Activated CD4-positive, alpha-beta T cell treated with anti-CD3 and anti-CD28 coated beads for 4 hours (primary cell): ENCODE measurements at places on chromosomes 5 and 9.

DNA sequence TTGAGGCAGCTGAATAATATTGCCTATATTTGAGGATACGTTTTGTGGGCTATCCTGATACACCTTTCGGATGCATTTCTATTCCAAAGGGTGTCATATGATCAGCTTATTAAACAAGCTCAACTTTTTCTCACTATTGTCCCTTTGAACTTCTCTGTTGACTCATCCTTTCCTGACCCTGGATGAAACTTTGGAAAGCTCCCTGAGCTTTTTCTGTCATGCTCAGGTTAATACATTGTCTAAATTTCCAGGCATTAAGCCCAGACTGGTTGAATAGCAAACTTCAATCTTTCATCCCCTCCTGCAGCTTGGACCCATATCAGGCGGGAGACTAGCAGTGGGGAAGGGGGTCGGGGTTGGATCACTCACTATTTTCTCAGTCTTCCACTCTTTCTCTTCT, 104.9 kb upstream of the PTPN3 start:
- no peak for DNase-seq

DNA sequence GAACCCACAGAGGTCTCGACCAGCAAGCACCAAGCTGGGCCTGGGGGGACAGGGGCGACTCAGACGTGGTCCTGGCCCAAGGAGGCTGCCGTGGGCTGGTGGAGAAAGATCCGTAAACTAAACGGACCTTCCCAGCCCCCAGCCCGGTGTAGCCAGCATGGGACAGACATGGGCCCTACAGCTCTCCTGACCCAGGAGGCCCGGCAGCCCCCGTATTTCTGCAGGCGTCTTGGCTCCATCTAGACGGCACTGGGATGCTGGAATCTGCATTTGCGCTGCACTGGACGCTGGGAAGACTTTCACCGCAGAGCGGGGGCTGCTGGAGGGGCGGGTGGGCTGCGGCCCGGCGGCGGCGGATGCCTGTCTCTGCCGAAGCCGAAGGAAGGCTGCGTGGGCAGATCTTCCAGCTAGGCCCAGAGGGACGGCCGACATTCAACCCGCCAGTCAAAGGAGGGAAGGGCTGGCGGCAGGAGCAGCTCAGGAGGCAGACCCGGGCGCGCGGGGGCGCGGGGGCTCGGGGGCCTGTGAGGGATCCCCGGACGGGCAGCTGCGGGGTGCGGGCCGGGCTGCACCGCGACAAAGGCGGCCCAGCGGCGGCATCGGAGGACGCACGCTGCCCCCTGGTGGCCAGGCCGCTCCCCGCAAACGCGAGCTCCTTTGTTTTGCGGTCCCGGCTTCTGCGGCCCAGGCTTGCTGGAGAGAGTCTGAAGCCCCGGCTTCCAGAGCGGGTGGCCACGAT, 266.2 kb downstream of the NSG2 start:
- peak; percentile 30 for DNase-seq

DNA sequence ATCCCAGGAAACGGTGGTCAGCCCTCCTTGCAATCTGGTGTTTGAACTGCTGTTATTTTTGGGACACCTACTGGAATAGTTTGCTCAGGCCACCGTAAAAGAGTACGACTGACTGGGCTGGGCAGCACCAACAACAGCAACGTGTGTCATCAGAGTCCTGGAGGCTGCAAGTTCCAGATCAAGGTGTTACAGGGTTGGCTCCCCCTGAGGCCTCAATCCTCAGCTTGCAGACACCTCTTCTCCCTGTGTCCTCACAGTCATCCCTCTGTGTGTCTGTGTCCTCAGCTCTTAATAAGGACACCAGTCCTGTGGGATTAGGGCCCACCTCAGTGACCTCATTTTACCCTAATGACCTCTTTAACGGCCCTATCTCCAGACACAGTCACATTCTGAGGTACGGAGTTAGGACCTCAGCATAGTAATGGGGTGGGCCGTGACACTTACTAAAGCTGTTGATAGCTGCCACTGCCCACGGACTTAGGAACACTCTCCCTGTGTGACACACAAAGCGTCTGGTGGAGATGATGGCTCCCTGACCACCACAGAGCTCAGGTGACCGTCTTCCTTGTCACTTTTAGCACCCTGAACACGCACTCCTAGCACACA, 16.8 kb downstream of the GLT6D1 start:
- no peak for DNase-seq

DNA sequence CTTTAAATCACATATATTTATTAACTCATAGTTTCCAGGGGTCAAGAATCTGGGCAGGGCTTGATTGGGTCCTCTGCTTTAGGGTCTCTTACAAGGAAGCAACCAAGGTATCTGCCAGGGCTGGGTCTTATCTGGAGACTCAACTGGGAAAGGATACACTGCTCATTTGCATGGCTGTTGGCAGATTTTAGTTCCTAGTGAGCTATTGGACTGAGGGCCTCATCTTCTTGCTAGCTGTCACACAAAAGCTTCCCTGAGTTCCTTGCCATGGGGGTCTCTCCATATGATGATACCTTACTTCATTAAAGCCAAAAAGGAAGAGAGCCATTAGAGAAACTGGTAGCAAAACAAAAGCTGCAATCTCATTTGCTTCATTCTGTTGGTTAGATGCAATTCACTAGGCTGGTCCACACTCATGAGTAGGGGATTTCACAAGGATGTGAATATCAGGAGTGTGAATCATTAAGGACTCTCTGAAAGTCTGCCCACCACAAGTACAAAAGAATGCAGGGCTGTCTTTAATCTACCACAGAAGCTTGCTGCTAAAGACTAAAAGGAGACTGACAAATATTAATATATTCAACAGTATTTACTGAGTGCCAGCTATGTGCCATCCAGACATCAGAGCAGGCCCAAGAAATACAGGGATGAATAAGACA, 42.0 kb upstream of the TIMD4 start:
- DNase-seq = no peak

DNA sequence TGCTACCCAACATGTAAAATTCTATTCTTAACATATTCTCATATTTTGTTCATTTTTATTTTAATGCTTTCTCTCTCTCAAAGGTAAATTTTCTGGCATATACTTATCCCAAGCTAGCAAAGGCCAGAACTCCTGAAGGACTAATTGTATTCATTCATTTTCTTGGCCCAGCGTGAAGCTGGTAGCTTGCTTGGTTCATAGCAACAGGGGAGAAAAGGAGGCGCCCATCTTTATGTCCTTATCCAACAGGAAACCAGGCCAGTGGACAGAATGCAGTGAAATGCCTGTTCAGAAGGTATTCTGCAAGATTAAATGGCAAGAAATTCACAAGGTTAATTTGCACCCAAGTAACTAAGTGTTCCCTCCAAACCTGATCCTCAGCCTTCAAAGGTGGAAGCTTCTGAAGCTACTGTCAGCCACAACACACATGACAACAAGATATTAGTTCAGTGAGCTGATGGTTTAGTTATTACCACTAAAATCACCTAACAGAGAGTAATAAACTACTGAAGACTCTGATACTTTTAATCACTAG, 5.6 kb downstream of the EFNA5 start:
- no peak for DNase-seq

GRCh38 chr5:82918311-82919031, 158.7 kb downstream of the TMEM167A start:
- no peak for DNase-seq

GRCh38 chr9:68507130-68507805, 33.4 kb downstream of the TMEM252 start:
- no peak for DNase-seq

DNA sequence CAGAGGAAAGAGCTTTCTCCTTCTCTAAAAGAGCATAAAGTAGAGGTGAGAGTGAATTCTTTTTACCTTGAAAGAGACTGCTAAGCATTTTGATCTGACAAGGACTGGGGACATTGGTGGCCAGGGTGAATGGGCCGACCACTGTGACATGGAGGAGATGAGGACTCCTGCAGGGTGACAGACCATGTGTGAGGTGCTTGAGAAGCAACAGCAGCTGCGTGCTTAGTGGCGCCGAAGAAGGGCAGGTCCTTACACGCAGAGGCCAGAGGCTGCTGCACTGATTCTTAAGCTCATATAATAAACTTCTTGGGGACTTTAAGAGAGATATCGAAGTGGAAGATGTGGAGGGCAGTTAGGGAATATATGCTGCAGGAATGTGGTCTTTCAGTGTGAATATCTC, 8.7 kb upstream of the JAKMIP2 start:
- DNase-seq = no peak

DNA sequence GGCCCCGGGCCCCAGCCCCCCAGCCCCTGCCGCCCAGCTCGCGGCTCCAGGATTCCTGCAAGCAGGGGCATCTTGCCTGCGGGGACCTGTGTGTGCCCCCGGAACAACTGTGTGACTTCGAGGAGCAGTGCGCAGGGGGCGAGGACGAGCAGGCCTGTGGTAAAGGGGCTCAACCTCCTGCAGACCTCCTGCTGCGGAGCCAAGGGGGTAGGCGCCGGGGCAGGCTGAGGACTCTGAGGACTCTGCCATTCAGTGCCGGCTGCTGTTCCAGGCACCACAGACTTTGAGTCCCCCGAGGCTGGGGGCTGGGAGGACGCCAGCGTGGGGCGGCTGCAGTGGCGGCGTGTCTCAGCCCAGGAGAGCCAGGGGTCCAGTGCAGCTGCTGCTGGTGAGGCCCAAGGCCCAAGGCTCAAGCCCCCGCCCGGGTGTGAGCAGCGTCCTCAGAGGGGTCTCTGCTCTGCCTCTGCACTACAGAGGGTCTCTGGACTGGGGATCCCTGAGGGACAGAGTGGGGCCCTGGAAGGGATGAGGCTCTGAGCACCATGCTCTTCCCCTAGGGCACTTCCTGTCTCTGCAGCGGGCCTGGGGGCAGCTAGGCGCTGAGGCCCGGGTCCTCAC, 3.4 kb downstream of the MAMDC4 start:
- no peak for DNase-seq

- no peak for DNase-seq
Measured at GRCh38 chr9:18350995-18351595, 122.9 kb upstream of the ADAMTSL1 start.

DNA sequence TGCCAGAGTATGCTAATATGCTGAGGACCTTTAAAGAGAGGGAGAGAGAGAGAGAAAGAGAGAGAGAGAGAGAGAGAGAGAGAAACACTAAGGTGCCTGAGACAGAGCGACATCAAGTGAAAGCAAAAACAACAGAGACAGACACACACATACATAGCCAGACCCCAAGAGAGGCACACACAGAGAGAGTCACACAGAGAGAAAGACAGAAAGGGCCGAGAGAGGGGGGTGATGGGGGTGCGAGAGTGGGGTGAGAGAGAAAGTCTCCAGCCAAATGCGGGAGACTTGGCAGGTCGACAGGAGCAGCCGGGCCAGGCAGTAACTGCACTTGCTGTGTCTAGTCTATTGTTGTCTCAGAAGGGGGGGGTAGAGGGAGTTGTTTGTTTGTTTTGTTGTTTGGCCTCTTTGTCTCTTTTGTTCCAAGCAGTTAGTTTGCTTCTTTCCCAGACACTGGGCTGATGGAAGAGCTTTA, 30.1 kb upstream of the NFIB start:
- no peak for DNase-seq

GRCh38 chr5:112635771-112636731, 101.6 kb upstream of the APC start:
- no peak for DNase-seq

GRCh38 chr9:104748359-104749031, 1.0 kb downstream of the NIPSNAP3A start:
- no peak for DNase-seq

- no peak for DNase-seq
Measured at GRCh38 chr5:129125819-129126218, 31.3 kb downstream of the ISOC1 start.

- DNase-seq = no peak
Measured at GRCh38 chr5:68891718-68892117, 202.1 kb upstream of the SLC30A5 start.

GRCh38 chr5:78760366-78760765, 111.8 kb upstream of the LHFPL2 start:
- DNase-seq = no peak

DNA sequence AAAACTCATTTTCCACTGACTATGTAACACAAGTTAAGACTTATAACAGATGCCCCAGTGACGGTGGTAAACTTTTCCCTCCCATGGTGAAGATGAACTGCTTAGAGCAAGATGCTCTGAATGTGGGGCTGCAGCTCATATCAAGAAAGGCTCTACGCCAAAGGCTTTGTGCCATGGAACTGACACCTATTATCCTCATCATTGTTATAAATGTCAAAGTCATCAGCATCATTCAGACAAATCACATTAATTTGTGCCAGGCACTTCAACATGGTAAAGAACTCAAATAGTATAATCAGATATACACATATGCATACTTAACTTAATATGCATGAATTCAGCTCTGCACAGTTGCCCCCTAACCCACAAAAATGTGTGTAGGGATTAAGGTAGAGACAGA, 305.9 kb upstream of the ATP10B start:
- no peak for DNase-seq

DNA sequence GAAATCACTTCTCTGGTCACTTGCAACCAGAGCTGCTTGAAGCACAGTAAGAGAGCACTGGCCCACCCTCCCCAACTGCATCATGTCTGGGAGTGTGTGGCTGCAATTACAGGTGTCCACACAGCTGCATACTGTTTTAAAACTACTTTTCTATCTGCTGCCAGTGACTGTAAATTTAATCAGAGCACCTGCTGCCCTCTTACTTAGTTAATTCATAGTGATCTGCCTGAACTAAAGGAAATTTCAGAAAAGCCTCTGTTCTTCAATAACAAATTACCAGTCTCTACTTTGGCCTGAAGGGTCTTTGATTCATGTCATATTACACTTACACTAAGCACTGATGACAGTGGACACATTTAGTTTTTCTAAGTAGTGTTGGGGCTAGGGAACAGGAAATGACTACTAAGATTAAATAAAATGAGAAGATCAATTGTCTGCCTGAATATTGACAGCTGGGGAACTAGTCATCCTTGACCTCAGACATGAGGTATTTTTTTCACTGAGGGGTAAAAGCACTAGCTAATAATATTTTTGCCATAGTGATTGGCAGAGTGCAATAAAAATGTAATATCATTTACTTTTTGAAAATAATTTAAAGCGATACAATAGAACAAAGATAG, 788.9 kb upstream of the GRAMD2B start:
- DNase-seq = no peak

- DNase-seq = no peak
Measured at GRCh38 chr5:61402244-61402823, 70.3 kb downstream of the ZSWIM6 start.
